NCI-H2081 treated with DMSO at 0.1 percent for 48 hours (cell line): ENCODE measurements at places on chromosomes 2 and 18.

DNA sequence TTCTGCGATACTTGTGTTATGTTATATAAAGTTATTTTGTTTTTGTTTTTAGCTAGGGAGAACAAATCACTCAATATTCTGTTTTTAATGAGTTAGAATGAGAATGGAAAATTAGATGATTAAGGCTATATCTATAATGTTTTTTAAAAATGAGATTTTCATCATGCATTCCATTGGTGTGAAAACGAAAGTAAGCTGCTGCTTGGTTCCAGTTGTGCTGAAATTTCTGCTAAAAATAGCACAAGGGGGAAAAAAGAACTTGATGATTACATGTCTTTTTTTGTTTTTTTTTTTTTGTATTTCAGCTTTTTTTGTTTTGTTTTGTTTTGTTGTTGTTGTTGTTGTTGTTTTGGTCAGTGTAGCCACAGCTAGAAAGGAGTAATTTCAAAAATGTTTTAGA, 242.6 kb upstream of the KCNJ3 start:
- no peak for DNase-seq

DNA sequence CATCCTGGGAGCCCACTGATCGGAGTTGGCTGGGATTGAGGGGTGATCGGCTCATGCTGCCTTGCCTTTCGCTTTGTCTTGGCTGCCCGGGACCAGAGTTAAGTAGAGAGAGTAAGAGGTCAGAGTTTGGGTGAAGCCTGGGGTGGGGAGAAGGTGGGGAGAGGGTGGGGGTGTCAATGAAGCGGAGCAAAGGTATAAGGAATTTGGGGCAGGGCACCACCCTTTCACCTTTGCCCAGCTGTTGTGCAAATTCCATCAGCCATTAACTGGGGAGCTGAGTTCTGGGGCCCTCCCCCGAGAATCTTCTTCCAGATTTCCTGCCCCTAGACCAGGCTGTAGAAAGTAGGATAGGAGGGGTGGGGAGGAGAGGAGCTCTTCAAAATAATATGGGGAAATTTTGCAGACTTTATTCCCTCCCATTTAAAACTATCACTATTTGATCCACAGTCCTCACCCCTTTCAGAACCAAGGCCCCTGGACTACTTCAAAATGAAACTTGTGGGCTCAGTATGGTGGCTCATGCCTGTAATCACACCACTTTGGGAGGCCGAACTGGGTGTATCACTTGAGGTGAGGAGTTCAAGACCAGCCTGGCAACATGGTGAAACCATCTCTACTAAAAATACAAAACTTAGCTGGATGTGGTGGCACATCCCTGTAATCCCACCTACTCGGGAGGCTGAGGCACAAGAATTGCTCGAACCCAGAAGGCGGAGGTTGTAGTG, at the start of gene SLC23A3:
Gene SLC23A3 (minus strand): TSS at position 100 of the 725 bp plus-strand sequence. CDS start 45 bp downstream, at position 55.
- no peak for DNase-seq

DNA sequence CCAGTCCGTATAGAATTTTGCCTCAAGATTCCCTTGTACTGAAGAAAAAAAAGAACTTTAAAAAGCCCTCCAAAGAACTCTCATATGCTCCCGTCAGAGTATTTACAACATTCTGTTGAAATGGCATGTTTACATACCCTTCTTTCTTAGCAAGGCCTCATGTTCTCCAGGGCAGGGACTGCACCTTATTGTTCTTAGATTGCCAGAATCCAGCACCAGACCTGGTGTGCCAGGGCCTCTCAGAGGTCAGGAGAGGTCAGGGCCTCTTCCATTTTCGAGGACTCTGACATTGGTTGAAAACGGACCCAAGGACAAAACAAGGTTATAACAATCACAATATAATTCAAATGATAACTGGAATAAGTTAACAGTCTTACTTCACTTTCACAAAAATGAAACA, 78.2 kb downstream of the TNP1 start:
- no peak for DNase-seq

DNA sequence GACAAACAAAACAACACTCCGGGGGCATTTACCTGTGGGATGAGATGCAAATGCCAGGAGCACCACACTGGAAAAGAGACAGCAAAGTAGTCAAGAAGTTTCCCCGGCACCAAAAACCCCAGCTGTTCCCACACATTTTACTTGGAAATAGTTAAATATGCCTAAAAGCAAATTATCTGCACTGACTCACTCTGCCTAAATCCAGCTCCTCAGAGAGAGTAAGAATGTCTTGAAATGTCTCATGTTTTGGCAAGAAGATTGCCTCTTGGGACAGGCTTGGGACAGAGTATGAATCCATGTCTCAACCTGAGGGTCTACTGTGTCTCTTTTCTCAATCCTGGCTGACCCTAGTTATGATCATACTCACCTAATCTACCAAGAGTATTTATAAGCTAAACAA, 87.5 kb upstream of the RIOK3 start:
- no peak for DNase-seq

- no peak for DNase-seq
Observed at GRCh38 chr18:2642771-2643170, 12.8 kb upstream of the SMCHD1 start.

DNA sequence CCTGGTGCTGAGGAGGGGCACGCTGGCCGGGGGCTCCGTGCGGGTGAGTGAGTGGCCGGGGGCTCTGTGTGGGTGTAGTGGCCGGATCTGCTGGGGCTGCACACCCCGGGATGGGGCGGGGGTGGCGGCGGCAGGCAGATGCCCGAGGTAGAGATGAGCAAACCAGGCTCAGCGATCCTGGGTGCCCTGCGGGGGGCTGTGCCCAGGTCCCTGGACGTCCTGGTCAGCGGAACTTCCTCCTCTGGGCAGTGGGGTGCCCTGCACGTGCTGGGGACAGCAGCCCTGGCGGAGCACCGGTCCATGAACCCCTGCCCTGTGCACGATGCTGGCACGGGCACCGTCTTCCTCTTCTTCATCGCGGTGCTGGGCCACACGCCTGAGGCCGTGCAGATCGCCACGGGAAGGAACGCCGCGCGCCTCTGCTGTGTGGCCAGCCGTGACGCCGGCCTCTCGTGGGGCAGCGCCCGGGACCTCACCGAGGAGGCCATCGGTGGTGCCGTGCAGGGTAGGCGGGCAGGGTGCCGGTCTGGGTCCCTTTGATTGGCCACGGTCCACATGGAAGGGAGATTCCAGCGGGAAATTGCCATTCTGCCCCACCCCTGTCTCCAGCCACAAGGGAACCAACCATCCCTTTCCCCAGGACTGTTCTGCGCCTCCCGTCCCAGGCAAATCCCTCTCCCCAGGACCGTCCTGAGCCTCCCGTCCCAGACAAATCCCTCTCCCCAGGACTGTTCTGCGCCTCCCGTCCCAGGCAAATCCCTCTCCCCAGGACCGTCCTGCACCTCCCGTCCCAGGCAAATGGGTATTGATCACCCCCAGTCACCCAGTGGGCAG, 5.9 kb downstream of the NEU4 start:
- no peak for DNase-seq

GRCh38 chr2:86482034-86482433, 40.9 kb downstream of the KDM3A start:
- no peak for DNase-seq

DNA sequence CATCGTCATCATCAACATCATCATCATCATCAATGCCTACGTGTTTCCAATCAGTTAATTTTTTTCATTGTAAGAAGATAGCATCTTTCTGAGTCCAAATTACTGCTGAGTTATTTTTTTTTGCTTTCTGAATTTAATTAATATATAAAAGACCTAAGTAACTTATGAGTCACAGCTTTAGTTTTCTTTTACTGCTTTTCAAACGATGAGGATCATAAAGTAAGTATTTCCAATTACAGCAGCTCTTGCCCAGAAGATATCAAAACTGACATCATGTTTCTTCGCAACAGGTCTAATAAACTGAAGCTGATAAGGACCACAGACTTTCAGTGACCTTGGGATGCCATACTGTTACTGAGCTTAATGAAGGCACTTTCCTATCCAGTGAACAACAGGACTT, 442.2 kb downstream of the DSEL start:
- no peak for DNase-seq
